ENCODE measurements at places on chromosomes 6 and 20. TPM values are rescaled to one million over a fixed set of nuclear protein-coding genes. Genes with fewer than 3 reads are reported as not detected.

Gene PTCHD4
- 0.96 TPM for total RNA-seq

Gene TAAR8
- not detected for total RNA-seq

Gene EPHA7
- total RNA-seq: 9.4 TPM

DNA sequence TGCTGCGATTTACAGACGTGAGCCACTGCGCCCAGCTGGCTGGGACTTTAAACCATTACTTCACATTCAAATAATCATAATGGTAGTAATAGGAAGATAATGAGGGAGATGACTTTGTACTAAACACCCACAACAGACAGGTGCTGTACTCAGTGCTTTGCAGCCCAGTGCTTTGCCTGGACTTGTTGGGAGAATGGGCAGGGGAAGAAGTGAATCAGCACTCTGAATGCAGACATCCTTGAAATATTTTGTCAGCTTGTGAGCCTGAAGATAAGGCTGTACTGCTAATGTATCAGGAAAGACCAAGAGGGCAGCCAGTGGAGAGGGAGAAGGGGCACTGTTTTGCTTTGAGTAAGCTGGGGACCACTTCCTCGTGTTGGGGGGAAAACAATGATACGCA, 17.4 kb downstream of the NKX2-2 start:
- no peak for DNase-seq
- H3K27ac ChIP-seq: no peak overlapping the region
- no peaks in the 10 kb centered on the region for H3K36me3 ChIP-seq
- H3K4me1 ChIP-seq: no peaks in the 10 kb centered on the region
- H3K27me3 ChIP-seq: no peaks in the 10 kb centered on the region
- H3K4me3 ChIP-seq: no peak overlapping the region

Gene SMIM13
- total RNA-seq: 10.6 TPM

DNA sequence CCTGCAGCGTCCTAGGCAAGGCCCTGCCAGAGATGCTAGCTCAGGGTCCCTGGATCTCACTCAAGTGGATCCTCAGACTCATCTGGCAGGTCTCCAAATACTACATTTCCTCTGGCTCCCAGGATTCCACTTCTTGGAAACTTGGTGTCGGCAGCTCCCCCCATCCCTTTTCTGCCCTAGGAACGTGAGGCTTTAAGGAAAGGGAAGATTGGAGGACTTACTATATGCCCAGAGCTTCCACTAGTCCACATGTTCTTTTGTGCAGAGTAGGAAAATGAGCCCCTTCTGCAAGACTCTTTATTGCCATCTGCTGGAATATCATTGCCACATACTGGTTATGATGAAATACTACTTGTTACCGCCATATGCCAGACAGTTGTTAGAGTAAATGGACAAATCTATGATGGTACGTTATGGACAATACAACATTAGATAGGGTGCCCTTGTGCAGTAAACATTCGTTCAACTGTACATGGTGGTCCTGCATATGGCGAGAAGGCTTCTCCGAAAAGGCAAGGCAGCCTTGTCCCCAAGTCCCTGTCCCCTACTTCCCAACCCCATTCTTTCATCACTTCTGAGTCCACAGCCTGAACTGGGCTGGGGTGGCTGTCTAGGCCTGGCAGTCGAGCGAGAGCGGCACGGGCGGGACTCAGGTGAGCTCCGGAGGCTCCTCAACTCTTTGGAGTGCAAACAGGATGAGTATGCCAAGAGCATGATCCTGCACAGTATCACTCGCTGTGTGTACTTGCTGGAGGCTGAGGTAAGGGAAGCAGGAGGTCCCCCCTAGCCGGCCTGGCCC, 780 bp downstream of the ARMC12 start:
- H3K4me3 ChIP-seq: no peak overlapping the region
- H3K4me1 ChIP-seq: peaks cover 8% of the 10 kb centered on the region
- no peaks in the 10 kb centered on the region for H3K27me3 ChIP-seq
- no peak for DNase-seq
- no peaks in the 10 kb centered on the region for H3K36me3 ChIP-seq

DNA sequence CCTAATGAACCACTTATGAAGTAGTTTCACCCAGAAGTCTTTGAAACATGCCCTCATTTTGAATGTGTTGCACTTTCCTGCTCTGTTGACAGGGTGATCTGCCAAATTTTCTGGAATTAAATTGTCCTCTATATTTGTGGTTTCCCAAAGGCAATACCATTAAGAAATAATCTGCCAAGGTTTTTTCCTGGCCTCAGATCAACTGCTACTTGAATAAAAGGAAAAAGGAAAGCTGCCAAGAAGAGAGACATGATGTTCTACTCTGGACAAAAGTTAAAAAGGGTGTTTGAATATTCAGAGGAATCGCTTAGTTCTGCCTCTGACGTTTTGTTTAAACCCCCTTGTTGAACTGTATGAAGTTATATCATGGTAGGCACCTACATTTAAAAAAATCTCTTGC, 37.4 kb upstream of the ARMH2 start:
- H3K27ac ChIP-seq: no peak overlapping the region
- H3K4me1 ChIP-seq: no peaks in the 10 kb centered on the region
- H3K36me3 ChIP-seq: no peaks in the 10 kb centered on the region
- no peaks in the 10 kb centered on the region for H3K27me3 ChIP-seq

DNA sequence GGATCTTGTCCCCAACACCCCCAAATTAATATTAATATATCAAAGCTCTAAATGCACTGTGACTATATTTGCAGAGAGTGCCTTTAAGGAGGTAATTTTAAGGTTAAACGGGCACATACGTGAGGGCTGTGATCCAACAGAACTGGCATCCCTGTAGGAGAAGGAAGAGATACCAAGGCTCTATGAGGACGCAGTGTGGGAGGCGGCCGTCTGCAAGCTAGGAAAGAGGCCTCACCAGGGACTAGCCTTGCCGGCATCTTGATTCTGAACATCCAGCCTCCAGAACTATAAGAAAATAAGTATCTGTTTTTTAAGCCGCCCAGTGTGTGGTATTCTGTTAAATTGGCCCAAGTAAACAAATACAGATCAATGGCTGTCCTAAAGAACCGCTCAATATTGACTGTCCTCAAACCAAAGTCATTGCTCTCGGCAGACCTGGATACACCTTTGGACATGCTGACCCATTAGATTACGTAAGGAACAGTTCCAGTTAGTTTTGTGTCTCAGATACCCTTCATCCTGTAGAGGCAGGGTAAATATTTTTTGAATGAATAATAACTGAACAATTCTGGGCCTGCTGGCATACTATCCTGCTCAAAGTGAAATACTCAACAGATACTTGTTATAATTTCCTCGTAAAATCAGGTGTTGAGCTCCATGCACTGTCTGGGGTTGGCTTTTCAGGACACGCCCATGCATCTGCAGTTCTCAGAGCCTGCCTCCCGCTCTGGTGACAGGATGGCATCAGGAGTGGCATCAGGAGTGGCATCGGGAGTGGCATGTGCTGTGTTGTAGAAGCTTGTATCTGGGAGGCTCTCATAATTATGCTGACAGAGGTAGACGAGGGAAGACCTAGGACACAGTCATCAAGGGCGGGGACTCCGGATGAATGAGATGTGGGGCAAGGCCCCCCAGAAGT, 6.3 kb downstream of the PRR18 start:
- H3K4me3 ChIP-seq: no peak overlapping the region
- H3K4me1 ChIP-seq: no peaks in the 10 kb centered on the region
- H3K36me3 ChIP-seq: no peaks in the 10 kb centered on the region
- no peak for DNase-seq
- peaks cover 9% of the 10 kb centered on the region for H3K27me3 ChIP-seq

DNA sequence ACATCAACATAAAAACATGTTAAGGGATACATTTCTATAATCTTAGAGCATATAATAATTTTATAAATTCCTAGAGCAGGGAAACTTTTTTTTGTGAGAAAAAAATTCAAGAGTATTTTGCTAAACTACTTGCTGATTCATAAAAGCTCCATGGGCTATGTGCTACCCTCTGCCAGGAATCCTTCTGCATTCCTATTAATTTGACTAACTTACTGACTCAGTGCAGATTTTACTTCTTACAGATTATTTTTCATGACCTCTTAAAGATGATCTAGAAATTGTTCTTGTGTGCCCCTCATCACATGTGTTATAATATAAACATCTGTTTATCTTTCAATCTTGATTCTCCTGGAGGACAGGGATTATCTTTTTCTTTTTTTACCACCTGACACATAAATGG, 5.7 kb downstream of the VTA1 start:
- no peak overlapping the region for H3K27ac ChIP-seq
- DNase-seq: no peak
- no peaks in the 10 kb centered on the region for H3K27me3 ChIP-seq
- no peaks in the 10 kb centered on the region for H3K4me1 ChIP-seq
- no peak overlapping the region for H3K4me3 ChIP-seq

GRCh38 chr6:91437315-91437729, 850.5 kb upstream of the MAP3K7 start:
- H3K4me1 ChIP-seq: no peaks in the 10 kb centered on the region
- H3K27me3 ChIP-seq: no peaks in the 10 kb centered on the region
- no peaks in the 10 kb centered on the region for H3K36me3 ChIP-seq
- no peak overlapping the region for H3K27ac ChIP-seq

- no peak overlapping the region for H3K27ac ChIP-seq
- no peaks in the 10 kb centered on the region for H3K27me3 ChIP-seq
- H3K4me1 ChIP-seq: no peaks in the 10 kb centered on the region
- H3K36me3 ChIP-seq: no peaks in the 10 kb centered on the region
- no peak overlapping the region for H3K4me3 ChIP-seq
Observed at GRCh38 chr20:13840093-13840465, 55.3 kb downstream of the NDUFAF5 start.

GRCh38 chr6:43016176-43016942, 2.3 kb downstream of the KLHDC3 start:
- no peak overlapping the region for H3K27ac ChIP-seq
- H3K4me1 ChIP-seq: peaks cover 2% of the 10 kb centered on the region
- peaks cover 61% of the 10 kb centered on the region for H3K36me3 ChIP-seq
- H3K27me3 ChIP-seq: no peaks in the 10 kb centered on the region
- peak overlapping the region; percentile 51 for H3K4me3 ChIP-seq
- DNase-seq: no peak

Gene SLC22A1
- 0.50 TPM for total RNA-seq

DNA sequence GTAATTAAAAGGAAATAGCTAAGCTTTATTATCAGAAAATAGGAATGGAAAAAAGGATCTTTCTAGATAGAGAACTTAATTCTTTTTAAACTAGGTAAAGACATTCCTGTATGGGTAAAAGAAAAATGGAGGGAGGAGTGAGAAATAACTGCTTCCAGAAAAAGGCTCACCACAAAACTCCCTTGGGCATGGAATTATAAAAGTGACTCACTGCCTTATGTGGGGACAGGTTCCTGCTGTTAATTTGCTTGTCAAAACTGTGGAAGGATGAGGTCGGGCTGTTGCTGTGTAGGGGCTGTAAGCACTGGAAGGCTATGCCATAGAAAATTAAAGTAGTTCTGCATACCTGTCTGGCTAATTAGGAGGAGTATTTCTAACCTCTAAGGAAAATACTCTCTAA, 158.7 kb downstream of the UBE3D start:
- H3K4me3 ChIP-seq: no peak overlapping the region
- H3K27ac ChIP-seq: no peak overlapping the region
- H3K36me3 ChIP-seq: no peaks in the 10 kb centered on the region
- no peak for DNase-seq
- H3K4me1 ChIP-seq: no peaks in the 10 kb centered on the region
- H3K27me3 ChIP-seq: no peaks in the 10 kb centered on the region

DNA sequence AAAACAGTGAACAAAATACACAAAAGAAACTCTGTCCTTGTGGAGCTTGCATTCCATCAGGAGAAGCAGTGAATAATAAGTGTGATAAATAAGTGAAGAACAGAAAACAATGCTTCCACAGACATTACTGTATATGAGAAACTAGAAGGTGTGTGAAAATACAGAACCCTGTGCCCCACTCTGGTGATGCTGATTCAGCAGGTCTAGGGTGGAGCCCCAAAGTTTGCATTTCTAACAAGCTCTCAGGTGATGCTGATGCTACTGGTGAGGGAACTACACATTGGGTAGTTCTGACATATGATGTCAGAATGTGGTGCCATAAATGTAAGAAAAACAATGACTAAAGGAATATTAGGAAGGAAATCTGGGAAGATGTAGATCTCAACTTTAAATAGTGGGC, 601.4 kb upstream of the BTBD3 start:
- H3K4me1 ChIP-seq: no peaks in the 10 kb centered on the region
- H3K36me3 ChIP-seq: no peaks in the 10 kb centered on the region
- no peaks in the 10 kb centered on the region for H3K27me3 ChIP-seq

DNA sequence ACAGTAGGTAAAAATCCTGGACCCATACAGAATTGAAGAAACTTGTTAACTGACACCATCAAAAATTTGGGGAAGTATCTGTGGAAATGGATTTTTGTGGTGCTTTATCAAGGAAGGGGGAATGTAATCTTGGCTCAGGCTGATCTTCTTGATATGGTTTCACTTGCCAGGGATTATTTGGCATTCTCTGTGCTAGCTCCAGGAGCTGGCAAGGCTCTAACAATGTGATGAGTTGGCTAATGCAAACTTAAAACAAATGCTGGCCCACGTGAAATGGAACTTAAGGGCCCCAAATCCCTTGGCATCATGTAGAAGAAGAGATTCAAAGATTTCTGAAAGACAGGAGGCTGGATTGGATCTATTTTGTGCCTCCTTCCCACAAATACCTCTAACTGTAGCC, 13.1 kb downstream of the KCNS1 start:
- no peak for DNase-seq

GRCh38 chr20:49259284-49259683, 18.6 kb downstream of the ZNFX1 start:
- H3K27ac ChIP-seq: no peak overlapping the region
- no peak overlapping the region for H3K4me3 ChIP-seq
- H3K4me1 ChIP-seq: no peaks in the 10 kb centered on the region
- peaks cover 79% of the 10 kb centered on the region for H3K36me3 ChIP-seq

GRCh38 chr6:89270951-89271721, 44.0 kb downstream of the GABRR2 start:
- H3K4me1 ChIP-seq: no peaks in the 10 kb centered on the region
- no peak for DNase-seq
- no peak overlapping the region for H3K27ac ChIP-seq
- H3K4me3 ChIP-seq: no peak overlapping the region
- no peaks in the 10 kb centered on the region for H3K27me3 ChIP-seq

Measured in H9 (cell line).